ENCODE measurements at places on chromosomes 5 and 9.

- DNase-seq = no peak
Observed at GRCh38 chr5:61649971-61650370, 317.9 kb downstream of the ZSWIM6 start.

DNA sequence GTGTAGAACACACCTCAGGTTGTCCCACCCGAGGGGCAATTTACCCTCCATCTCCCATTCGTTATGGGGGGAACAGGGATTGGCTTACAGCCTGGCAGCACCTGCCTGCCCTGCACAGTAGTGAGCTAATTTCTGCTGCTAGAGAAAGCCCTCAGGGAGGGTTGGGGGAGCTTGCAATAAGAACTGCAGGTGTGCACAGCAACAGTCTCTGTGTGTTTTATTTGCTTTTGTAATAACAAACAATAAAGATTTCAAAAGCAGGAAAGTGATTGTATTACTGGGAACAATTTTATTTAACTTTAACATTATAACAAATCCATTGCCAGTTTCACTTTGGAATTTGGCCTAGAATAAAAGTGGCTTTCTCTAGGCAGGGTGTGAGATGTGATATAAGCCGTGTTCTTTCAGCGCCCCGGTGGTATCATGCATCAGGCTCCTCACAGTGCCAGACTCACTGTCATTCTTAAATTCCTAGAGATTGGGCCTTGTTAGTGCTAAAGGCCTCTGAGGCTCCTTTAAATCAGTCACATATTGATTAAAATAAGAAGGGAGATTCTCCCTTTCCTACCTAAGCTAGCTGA, 81.1 kb downstream of the RMI1 start:
- DNase-seq = no peak

DNA sequence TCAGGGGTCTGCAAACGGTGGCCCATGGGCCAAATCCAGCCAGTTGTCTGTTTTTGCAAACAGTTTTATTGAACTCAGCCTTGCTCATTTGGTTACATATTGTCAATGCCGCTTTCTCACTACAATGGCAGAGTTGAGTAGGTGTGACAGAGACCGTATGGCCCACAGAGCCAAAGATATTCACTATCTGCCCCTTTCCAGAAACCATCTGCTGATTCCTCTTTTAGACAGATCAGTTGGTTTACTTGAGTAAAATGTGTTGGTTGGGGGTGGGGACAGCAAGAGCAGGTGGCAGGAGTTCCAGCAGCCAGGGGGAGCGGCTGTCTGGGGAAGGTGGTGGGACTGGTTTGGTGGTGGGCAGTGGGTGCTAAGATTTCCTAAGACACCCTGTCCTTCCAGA, 54.8 kb downstream of the COL27A1 start:
- no peak for DNase-seq

DNA sequence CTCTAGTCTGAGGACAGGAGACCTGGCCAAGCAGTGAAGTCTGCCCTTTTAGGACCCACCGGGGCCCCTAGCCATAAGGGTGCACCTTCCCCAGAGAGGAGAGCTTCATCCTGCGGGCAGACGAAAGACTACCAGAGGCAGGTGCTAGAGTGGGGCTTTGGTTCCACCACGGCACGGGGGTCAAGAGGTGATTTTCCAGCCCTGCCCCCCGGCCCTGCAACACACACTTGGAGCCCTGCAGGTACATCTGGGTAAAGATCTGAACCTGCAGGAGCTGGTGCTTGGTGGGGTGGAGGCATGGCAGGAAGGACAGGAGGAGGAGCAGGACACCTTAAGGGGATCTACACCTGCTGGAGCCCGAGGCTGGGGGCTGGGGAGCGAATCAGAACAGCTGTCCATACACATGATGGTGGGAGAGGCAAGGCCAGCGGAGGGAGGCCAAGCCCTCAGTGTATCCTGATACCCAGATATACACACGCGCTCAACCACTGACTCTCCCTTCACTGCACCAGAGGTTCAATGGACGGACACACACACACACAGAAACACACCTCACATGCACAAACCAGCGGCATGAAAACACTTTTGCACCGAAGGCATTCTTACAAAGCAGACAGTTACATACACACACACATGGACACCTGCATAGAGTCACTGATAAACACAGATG, 98.4 kb upstream of the MVB12B start:
- DNase-seq = no peak

DNA sequence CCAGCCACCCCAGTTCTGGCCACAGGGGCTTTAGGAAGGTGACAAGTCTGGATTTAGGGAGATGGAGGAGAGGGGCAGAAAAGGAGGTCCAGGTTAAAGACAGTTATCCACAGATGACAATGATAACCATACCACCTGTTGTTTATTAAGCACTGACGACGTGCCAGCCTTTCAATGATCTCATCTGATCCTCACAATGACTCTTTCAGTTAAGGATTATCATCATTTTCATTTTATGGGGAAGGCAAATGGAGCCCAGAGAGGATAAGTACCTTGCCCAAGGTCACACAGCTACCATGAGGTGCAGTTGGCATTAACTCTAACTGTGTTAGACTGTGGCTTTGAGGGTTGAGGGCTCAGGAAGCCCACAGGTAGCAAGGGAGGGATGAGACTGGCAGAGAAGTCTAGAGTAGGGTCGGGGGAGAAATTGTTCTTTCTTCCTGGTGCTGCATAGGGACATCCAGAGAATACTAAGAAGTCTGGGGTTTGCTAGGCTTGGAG, 21.5 kb upstream of the JADE2 start:
- no peak for DNase-seq

- no peak for DNase-seq
Observed at GRCh38 chr5:68554571-68555279, 339.2 kb downstream of the PIK3R1 start.

- peak; percentile 71 for DNase-seq
Observed at GRCh38 chr9:32431940-32432555, 47.6 kb downstream of the ACO1 start.

- no peak for DNase-seq
Observed at GRCh38 chr5:179264783-179265513, 80.3 kb downstream of the ADAMTS2 start.

- no peak for DNase-seq
Observed at GRCh38 chr5:68643064-68643463, 427.5 kb downstream of the PIK3R1 start.

- peak; percentile 19 for DNase-seq
Observed at GRCh38 chr9:99822806-99823591, 1.3 kb downstream of the NR4A3 start.

GRCh38 chr5:104297076-104297475, 734.5 kb upstream of the NUDT12 start:
- DNase-seq = no peak

GRCh38 chr5:95668728-95669127, 14.1 kb downstream of the SPATA9 start:
- no peak for DNase-seq
